ENCODE measurements at places on chromosomes 12 and 14.
A peak's percentile ranks its signal among the peaks of the same experiment; 100 is the strongest.

DNA sequence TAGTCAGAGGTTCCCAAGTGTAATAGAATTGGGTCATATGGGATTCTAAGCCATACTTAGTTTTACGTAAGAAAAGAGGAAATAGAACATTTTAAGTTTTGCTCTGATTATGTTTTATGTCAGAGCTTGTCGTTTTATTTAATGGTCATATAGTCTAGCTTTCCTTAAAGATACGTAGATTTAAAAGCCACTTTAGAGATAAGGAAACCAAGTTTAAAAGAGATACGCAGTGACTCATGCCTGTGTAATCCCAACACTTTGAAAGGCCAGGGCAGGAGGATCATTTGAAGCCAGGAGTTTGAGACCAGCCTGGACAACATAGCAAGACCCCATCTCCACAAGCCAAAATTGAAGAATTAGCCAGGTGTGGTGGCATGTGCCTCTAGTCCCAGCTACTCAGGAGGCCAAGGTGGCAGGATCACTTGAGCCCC, 19.5 kb downstream of the MAPK1IP1L start:
- no peak for DNase-seq

- no peak for DNase-seq
These were observed 88.7 kb downstream of the ACADS start for GRCh38 chr12:120814203-120814902.

- no peak for DNase-seq
These were observed 41.4 kb upstream of the TBPL2 start for GRCh38 chr14:55481769-55482168.

- DNase-seq = peak; percentile 80
These were observed 76.3 kb upstream of the FUT8 start for GRCh38 chr14:65336191-65336591.

Data from fibroblast of upper back skin (primary cell).